ENCODE measurements at places on chromosomes 11 and 22.

GRCh38 chr11:117831661-117832415 lies 7.3 kb upstream of the FXYD2 start:
- peaks cover 7% of the 10 kb centered on the region for H3K4me1 ChIP-seq
- peaks cover 15% of the 10 kb centered on the region for H3K27me3 ChIP-seq
- no peak overlapping the region for H3K4me3 ChIP-seq
- H3K27ac ChIP-seq = no peak overlapping the region
- no peaks in the 10 kb centered on the region for H3K36me3 ChIP-seq
- DNase-seq = no peak

DNA sequence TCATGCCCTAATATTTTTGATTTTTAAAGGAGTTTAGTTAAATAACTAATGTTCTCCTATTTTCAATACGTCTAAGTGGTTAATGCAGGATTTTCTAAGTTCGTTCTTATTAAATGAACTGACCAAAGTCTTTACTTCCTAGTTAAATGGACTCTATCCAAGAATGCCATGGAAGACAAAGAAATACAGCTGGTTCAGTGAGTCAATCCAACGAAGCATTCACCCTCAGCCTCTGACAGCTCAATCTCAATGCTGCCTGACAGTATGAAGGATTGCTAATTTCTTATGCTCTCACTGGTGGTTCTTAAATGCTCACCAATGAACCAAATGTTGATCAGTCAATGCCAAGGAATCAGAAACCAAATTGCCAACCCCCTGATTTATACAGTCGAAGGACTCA lies 219.4 kb downstream of the CADM1 start:
- no peaks in the 10 kb centered on the region for H3K4me1 ChIP-seq
- H3K27ac ChIP-seq = no peak overlapping the region
- no peak overlapping the region for H3K4me3 ChIP-seq
- no peaks in the 10 kb centered on the region for H3K36me3 ChIP-seq
- DNase-seq = no peak

GRCh38 chr11:2398664-2399355 lies 1.7 kb upstream of the TSSC4 start:
- no peak for DNase-seq
- H3K27ac ChIP-seq = peak overlapping the region; percentile 96
- H3K4me1 ChIP-seq = peaks cover 5% of the 10 kb centered on the region
- H3K27me3 ChIP-seq = no peaks in the 10 kb centered on the region
- H3K36me3 ChIP-seq = peaks cover 52% of the 10 kb centered on the region
- H3K4me3 ChIP-seq = no peak overlapping the region

DNA sequence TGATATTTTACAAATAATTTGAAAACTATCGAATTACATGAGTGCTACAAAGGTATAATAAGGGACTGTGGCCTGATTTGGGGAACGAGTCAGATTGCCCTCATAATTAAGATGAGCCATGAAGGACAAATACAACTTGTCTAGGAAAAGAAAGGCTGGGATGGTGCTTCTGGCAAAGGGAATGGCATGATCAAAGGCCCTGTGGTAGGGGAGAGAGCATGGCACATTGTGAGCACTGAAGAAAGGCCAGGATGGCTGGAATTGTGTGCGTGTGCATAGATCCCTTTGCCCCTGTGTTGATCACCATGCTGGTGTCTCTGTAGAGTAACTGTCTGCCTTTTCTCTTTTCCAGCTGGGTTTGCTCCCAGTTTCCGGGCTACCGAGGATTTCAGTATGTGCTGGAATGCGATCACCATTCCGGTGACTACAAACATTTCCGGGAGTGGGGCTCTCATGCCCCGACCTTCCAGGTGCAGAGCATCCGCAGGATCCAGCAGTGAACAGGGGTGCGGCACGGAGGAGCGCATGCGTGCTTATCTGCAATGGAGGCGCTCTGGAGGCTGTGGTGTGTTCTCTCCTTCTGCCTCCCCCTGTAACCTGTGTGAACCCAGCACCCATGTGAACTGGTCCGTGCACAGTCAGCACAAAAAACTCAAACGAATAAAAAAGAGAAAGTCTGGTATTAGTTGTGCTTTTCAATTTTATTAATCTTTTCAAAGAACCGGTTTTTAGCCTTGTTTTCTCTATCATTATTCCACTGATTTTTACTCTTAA lies 8.4 kb downstream of the CRYBA4 start:
- no peak for DNase-seq
- no peak overlapping the region for H3K27ac ChIP-seq
- no peak overlapping the region for H3K4me3 ChIP-seq

GRCh38 chr11:65431451-65432099 lies 9.0 kb downstream of the NEAT1 start:
- H3K36me3 ChIP-seq = peaks cover 6% of the 10 kb centered on the region
- H3K27me3 ChIP-seq = no peaks in the 10 kb centered on the region
- peak overlapping the region; percentile 95 for H3K27ac ChIP-seq

GRCh38 chr11:125094731-125095130 lies 16.7 kb downstream of the TMEM218 start:
- no peaks in the 10 kb centered on the region for H3K27me3 ChIP-seq
- peaks cover 28% of the 10 kb centered on the region for H3K36me3 ChIP-seq
- H3K4me1 ChIP-seq = no peaks in the 10 kb centered on the region
- no peak for DNase-seq
- no peak overlapping the region for H3K4me3 ChIP-seq

DNA sequence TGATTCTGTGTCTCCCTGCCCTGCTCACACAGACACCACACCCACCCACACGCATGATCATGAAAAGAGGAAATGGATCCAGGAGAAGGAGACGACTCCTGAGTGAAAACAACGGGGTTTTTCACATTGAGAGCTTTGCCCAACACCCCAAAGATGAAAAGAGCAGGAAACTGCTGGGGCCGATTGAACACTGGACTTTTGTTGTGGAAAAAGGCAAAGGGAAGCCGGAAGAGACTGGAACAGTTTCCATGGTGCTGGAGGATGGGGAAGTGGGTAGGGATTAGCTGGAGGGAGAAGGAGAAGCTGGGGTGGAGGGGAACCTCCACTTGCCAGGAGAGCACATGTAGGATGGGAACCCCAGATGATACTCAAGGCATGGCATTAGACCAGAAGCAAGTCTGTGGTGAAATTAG lies 5.2 kb upstream of the SLC43A3 start:
- no peak overlapping the region for H3K27ac ChIP-seq
- no peaks in the 10 kb centered on the region for H3K4me1 ChIP-seq
- H3K27me3 ChIP-seq = no peaks in the 10 kb centered on the region
- DNase-seq = no peak

GRCh38 chr11:114785820-114786219 lies 107.5 kb downstream of the NXPE2 start:
- H3K4me1 ChIP-seq = no peaks in the 10 kb centered on the region
- H3K36me3 ChIP-seq = no peaks in the 10 kb centered on the region
- no peak overlapping the region for H3K4me3 ChIP-seq
- DNase-seq = no peak
- no peaks in the 10 kb centered on the region for H3K27me3 ChIP-seq
- no peak overlapping the region for H3K27ac ChIP-seq

GRCh38 chr11:101618709-101619108 lies 34.9 kb upstream of the TRPC6 start:
- no peaks in the 10 kb centered on the region for H3K4me1 ChIP-seq
- H3K27me3 ChIP-seq = no peaks in the 10 kb centered on the region
- H3K36me3 ChIP-seq = no peaks in the 10 kb centered on the region
- H3K4me3 ChIP-seq = no peak overlapping the region

DNA sequence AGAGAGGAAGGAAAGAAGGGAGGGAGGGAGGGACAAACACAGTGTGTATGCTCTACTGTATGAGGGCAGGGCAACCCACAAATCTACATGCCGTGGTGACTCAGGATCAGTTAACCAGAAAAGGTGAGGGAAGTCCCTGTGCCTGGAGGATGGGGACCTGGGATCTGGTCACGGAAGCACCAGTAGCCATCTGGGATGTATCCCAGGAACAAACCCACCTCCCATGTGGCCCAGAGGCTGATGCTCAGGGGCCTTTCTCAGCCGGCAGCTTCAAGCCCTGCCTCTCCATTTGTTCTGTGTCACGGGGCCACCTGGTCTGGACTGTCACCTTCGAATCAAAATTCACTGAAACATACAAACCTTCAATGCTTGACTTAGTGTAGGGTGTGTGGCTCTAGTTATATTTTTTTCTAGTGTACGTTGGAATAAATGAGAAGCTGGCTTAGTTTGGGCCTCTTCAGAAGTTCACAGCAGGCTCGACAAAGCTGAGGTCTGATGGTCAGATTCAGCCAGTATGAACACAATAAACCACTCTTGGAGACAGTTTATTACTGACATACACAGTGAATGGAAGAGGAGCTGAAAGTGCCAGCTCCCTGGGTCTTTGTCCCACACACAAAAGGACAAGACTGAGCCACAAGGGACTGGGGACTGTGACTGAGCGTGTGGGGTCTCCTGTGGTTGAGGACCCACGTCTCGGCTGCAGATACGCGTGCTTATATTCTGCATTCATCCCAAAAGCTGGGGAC lies 23.5 kb upstream of the RTL6 start:
- H3K27ac ChIP-seq = no peak overlapping the region
- H3K27me3 ChIP-seq = no peaks in the 10 kb centered on the region
- H3K4me1 ChIP-seq = no peaks in the 10 kb centered on the region

DNA sequence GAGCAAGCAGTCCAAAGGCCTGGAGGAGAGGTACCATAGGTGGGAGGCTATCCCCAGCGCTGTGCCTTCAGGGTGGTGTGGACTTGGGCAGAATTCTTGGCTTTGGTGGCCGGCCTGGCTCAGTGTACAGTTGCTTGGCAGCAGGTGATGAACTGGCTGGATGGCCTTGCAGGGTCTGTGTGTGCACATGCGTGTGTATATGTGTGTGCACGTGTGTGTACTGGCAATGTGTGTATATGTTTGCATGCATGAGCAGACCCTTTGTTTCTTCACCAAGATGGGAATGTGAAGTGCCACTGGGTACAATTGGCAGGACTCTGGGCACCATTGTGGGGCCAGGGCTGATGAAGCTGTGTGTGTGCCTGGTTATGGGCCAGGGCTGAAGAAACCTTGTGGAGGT lies 53.0 kb downstream of the CEP164 start:
- H3K27me3 ChIP-seq = no peaks in the 10 kb centered on the region
- peaks cover 43% of the 10 kb centered on the region for H3K36me3 ChIP-seq
- H3K4me3 ChIP-seq = no peak overlapping the region
- no peaks in the 10 kb centered on the region for H3K4me1 ChIP-seq
- H3K27ac ChIP-seq = no peak overlapping the region
- DNase-seq = no peak

GRCh38 chr11:19820100-19820499 lies 107.5 kb downstream of the NAV2 start:
- DNase-seq = no peak
- H3K4me3 ChIP-seq = no peak overlapping the region
- no peaks in the 10 kb centered on the region for H3K36me3 ChIP-seq
- H3K4me1 ChIP-seq = no peaks in the 10 kb centered on the region

DNA sequence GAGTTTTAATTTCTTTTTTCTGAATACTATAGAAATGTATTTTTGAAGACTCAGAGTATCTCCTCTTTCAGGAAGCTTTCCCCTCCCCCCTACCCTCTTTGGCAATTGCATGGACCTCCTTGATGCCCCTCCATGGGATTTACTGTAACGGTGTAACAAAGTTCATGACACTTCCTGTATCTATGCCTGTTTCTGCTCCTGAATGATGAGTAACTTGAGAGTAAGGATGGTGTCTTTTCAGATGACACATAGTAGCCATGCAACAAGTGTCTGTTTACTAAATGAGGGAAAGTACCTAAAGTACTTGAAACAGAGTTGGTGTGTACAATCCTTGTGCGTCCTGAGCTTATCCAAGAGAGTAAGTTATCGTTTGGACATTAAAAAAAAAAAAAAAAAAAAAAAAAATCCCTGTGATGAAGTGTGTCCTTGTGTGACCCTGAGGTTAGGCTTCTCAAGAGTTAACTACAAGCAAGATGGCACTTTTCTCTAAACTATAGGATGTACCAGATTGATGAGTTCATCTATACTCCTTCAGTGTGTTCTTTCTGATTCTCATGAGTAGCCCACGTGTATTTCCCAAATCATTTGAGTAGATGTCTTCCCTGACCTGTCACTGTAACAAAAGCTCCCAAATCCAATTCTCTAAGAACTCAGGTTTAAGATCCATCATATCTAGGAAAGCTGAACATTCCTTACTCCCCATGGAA lies 7.4 kb downstream of the ETS1 start:
- H3K4me1 ChIP-seq = peaks cover 13% of the 10 kb centered on the region
- peaks cover 4% of the 10 kb centered on the region for H3K27me3 ChIP-seq
- no peak for DNase-seq
- no peak overlapping the region for H3K27ac ChIP-seq

DNA sequence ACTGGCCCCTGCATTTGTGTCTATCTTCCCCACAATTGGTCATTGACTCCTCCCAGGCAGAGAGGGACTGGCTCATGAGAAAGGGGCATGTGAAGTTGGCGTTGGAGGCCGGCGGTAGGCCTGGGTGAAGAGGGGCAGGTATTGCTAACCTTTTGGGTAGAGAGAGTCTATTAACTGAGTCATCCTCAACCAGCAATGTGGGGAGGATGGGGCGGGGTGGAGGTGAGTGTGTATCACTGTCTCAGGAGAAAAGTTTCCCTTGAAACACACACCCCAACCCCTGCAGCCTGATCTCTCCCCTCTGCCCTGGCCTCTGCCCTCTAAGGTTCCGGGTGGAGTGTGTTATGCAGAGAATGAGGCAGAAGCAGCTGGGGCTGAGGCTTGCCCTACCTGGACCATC lies 60.1 kb upstream of the PHF21B start:
- H3K27me3 ChIP-seq = no peaks in the 10 kb centered on the region
- no peak overlapping the region for H3K4me3 ChIP-seq
- DNase-seq = no peak
- no peaks in the 10 kb centered on the region for H3K4me1 ChIP-seq
- no peaks in the 10 kb centered on the region for H3K36me3 ChIP-seq
- H3K27ac ChIP-seq = no peak overlapping the region

DNA sequence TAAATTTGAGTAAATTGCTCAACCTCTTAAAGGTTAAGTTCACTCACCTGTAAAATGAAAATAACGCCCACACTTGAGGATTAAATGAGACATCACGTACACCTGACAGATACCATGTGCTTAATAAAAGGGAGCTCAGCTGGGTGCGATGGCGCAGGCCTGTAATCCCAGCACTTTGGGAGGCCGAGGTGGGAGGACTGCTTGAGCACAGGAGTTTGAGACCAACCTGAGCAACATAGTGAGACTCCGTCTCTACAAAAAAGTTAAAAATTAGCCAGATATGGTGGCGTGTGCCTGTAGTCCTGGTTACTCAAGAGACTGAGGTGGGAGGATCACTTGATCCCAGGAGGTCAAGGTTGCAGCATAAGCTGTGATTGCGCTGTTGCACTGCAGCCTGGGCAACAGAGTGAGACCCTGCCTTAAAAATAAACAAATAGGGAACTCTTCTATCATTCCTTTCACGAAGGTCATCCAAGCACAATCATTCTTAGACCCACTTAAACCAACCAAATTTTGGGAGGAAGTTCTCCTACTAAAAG lies 134.1 kb downstream of the BBOX1 start:
- H3K27me3 ChIP-seq = peaks cover 4% of the 10 kb centered on the region
- H3K27ac ChIP-seq = no peak overlapping the region
- no peaks in the 10 kb centered on the region for H3K36me3 ChIP-seq
- DNase-seq = no peak

- DNase-seq = no peak
- H3K27me3 ChIP-seq = no peaks in the 10 kb centered on the region
- H3K4me1 ChIP-seq = peaks cover 28% of the 10 kb centered on the region
- H3K27ac ChIP-seq = no peak overlapping the region
Measured at GRCh38 chr11:75816561-75817239, 1.7 kb downstream of the UVRAG start.

GRCh38 chr11:9344061-9344680 lies 29.8 kb upstream of the TMEM41B start:
- H3K36me3 ChIP-seq = no peaks in the 10 kb centered on the region
- peaks cover 2% of the 10 kb centered on the region for H3K27me3 ChIP-seq
- DNase-seq = no peak
- no peak overlapping the region for H3K4me3 ChIP-seq
- peaks cover 8% of the 10 kb centered on the region for H3K4me1 ChIP-seq

- H3K36me3 ChIP-seq = no peaks in the 10 kb centered on the region
- no peaks in the 10 kb centered on the region for H3K4me1 ChIP-seq
- H3K4me3 ChIP-seq = no peak overlapping the region
- H3K27me3 ChIP-seq = no peaks in the 10 kb centered on the region
Measured at GRCh38 chr11:130615561-130615960, 167.1 kb downstream of the ADAMTS15 start.
